ENCODE measurements at places on chromosomes 13 and 19.

DNA sequence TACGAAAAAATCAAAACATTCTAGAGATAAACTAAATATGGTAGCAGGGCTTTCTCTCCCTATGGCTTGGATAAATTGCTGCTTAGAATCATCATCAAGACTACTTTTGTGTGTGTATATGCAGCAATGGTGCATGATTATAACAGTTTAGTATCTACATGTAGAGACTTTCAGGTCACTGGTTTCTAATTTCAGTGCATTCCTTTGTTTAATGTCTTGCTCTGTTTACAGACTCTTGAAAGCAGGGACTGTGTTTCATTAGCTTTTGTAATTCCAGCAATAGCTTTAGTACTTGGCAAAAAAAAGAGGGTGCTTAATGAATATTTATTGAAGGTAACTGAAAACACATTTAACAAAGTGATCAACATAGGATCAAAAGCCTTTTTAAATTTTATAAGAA, 420.7 kb downstream of the PCDH9 start:
- DNase-seq, result no peak

- no peak for DNase-seq
Observed at GRCh38 chr13:67855741-67856238, 625.7 kb upstream of the PCDH9 start.

DNA sequence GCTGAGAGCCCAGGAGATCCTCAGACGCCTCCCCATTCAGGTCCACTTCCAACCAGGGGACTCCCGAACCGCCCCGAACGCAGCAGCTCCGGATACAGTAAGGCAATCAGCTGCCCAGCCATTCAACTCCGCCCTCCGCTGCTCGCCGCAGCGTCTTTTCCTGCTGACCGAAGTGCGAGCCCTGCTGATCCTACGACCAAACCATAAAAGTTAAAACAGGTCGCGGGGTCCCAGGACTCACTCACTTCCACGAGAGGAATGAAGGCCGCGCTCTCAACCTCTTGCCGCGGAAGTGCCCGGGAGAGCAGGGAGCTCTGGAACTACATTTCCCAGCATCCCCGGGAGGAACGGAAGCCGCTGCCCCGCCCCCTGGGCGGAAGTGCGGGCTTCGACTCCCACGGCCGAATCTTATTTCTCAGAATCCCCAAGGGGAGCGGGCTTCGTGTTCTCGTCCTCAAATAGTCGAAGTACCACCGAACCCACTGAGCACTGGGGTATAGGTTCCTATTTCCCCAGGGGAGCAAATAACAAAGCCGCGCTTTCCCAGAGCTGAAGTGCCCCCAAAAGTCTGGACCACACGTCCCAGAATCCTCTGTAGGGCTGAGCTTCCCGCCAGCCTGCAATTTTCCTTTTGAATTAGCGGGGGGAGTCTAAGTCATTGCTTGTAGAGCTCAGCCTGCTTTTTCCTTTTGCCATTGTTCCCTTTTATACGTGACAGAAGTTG, at the start of gene ZNF45:
Gene ZNF45 (minus strand): TSS at position 298 of the 724 bp plus-strand sequence. CDS start 13,097 bp downstream, outside the sequence.
- DNase-seq, result peak; percentile 92

- DNase-seq, result no peak
Observed at GRCh38 chr19:39432677-39433025, 3.1 kb downstream of the RPS16 start.

DNA sequence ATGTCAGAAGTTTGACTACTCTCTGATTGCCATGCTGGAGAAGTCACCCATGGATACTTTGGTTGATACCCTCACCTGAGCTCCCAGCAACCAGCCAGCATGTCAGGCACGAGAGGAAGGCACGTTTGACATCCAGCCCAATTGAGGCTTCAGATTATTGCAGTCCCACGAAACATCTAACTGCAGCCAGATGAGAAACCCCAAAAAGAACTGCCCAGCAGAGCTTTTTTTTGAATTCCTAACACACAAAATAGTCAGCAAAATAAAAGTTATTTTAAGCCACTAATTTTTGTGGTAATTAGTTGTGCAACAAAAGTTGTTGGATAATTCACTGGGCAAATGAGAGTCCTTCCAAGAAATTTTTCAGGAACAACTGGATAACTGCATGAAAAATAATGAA, 259.0 kb downstream of the LMO7 start:
- no peak for DNase-seq
